Activated naive CD4-positive, alpha-beta T cell treated with anti-CD3 and anti-CD28 coated beads, Interleukin-2, amount 50 U/mL, for 16 hours (primary cell): ENCODE measurements at places on chromosomes 7 and 10.

DNA sequence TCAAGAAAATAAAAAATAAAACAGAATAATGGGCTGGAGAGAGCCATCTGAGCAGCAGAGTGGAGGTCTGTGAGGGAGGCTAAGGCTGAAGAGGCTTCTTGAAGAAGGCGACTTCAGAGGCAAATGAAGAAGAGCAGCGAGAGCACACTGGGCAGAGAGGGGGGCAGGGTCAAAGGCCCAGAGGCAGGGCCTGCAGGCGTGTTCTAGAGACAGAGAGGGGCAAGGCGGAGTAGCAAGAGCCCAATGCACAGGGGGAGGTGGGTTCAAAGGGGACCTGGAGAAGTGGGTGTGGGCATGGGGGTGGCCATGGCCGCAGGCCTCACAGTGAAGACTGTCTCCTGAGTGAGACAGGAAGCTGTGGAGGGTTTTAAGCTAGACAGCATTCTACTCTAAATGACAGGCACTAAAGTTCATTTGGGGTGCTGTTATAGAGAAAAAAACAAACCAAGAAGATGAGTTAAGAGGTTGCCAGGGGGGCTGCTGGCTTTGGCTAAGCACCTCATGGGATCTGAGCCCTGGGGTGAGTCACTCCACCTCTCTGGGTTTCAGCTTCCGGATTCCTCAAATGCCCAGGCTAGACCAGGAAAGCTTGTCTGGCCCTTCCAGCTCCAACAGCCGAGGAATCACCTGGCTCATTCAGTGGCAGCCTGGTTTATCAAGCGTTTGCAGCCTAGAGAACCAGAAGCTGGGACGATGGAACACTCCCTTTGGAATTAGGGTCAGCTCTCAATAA lies 81.7 kb downstream of the DLG5 start:
- DNase-seq = no peak

DNA sequence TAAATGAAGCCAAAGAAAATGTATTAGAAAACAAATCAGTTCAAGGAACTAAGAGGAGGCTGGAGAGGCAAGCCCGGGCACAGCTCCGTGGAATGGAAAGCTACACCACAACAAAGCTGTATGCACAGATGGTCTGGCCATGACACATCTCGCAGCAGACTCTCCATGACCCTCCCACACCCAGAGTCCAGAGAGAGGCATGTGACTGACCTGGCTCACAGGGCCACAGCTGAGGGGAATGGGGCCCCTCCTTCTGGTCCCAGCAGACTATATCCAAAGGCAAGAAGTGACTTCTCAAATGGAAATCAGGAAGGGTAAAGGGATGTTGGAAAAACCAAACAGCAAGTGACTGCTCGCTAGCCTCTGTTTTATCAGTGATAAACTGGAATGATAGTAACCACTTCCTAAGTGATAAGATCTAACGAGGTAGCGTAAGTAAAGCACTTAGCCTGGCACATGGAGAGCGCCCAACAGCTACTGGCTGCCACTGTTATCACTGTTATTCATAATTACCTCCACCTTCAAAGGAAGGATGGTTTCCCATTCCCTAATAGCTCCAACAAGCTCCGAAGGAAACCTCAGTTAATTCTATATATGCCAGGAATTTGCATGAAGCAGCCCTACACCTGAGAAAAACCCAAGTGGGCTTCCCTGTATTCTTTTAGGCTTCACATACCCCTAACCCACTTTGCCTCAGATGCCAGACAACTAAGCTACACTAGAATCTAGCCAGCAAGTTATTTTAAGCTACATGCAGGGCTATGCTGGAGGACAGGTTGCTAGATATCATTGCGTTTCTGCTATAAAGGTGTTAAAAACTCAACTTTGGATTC lies 8.4 kb downstream of the OSBPL3 start:
- DNase-seq = no peak

DNA sequence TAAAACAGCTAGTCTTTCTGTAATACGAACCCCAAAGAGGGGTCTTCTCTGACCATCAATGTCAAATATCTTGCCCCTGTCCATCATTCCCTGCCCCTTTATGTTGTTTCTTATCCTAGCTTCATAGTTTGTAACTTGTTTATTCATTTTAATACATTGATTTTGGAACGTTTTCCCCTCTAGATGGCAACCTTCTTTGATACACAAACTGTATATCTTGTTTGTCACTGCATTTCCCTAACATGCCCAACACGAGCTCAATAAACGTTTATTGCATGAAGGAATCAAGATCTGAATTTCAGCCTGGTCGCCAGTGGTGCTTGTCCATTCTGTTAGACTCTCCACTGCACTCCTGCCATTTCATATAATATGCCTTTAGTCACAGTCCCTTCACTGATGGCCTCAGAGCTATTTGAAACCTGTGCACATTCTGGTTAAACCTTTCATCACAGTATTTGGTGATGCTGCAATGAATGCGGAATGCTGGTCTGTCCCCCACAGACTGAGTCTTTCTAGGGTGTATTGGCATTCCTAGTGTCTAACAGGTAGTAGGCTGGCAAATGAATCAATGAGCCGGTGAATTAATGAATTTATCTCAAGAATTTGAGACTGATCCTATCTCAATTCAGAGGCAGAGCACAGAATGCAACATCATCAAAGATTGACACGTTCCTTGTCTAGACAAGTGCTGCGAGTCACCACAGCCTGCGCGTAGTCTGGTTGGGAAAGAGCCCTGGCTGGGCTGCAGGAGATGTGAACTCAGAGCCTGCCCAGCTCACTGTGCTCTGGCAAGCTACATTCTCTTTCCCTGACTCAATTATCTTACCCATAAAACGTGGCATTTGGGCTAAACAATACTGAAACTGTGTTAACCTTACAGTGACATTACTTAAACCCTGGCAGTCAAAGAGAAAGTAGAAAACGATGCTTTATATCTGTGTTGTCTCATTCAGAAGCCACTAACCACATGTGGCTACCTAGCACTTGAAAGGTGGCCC lies 55.2 kb upstream of the FRMD4A start:
- DNase-seq = peak; percentile 64

DNA sequence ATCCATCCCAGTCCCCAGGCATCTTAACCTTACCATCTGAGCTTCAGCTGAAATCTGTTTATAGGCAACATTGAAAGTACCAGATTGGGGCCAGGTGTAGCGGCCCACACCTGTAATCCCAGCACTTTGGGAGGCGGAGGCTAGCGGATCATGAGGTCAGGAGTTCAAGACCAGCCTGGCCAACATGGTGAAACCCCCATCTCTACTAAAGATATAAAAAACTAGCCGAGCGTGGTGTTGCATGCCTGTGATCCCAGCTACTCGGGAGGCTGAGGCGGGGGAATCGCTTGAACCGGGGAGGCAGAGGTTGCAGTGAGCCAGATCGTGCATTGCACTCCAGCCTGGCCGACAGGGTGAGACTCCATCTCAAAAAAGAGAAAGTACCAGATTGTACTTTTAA lies 39.0 kb downstream of the CRCP start:
- DNase-seq = no peak

DNA sequence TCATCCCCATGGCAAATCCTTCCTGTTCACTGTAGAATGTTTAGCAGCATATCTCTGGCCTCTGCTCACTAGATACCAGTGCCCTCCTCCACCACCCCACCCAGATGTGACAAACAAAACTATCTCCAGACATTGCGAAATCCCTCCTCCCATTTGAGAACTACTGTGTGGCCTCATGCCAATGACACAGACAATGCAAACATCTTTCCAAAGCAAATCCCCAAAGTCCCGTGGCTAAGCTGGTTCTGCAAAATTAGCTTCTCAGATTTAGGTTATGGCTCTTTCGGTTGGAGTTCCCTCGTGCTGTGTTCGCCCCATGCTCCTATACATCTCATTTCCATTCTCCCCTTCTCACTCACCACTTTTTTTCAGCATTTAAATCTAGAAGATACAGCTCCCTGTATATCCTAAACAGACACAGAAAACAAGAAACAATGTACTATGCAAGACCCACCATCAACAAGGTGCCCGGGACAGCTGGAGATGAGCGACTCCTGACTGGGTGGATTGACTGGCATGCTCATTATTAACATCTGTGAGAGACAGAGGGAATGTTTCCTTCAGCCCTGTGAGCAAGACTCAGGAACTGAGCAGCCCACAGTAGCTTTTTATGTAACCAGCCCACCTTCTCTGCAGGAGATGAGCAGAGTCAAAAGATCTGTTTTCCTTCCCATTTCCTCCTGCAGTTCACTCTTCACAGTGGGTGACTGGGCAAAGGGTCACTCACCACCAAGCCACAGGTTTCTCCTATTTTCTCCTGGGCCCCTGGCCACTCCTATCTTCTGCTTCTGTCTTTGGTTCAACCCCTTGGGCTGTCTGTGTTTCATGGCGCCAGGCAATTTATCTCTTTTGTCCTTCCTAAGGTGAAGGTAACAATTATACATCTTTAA lies 225.7 kb upstream of the AOAH start:
- DNase-seq = no peak

DNA sequence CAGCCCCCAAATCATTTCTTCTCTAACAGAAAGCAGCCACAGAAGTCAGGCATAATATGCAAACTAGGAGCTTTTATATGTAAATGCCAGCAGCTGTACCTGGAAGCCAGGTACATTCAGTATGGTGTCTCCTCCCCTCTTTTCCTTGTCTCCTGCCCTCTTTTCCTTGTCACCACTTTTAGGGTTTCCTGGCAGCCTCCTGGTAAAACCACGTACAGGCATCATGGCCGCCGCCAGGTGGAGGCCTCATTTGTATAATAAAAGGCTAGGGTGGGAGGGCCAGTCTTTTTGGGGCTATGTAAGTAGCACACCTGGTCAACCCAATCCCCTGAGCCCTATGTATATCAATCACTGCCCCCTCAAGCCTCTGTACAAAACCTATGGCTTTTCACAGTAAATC lies 28.7 kb downstream of the PDZD8 start:
- no peak for DNase-seq

- no peak for DNase-seq
Measured at GRCh38 chr7:138564365-138564764, 104.3 kb downstream of the TRIM24 start.

- no peak for DNase-seq
Measured at GRCh38 chr7:12571691-12572090, 1.2 kb downstream of the SCIN start.

- no peak for DNase-seq
Measured at GRCh38 chr7:71548746-71549145, 416.8 kb downstream of the GALNT17 start.

GRCh38 chr10:84156768-84157167 lies 16.8 kb upstream of the GPR15LG start:
- DNase-seq = peak; percentile 25

DNA sequence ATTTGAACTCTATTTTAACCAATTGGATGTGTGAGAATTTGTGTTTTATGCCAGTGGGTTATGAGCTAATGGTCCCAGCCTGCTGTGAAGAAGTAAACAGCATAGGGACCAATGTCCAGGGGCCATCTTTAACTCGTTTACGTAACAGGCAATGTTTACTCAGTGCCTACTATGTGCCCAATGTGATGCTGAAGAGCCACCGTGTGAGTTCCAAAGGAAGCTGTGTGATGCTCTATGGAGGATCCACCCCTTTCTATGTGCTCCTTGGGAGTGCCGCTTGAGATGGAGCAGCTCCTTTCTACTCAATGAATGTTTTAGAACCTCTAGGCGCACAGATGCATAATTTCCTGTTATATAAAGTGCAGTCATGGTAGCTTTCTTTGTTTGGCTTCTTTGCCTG lies 21.3 kb downstream of the DYNC1I1 start:
- no peak for DNase-seq

GRCh38 chr10:14592026-14592425 lies 182.7 kb downstream of the FAM107B start:
- no peak for DNase-seq

DNA sequence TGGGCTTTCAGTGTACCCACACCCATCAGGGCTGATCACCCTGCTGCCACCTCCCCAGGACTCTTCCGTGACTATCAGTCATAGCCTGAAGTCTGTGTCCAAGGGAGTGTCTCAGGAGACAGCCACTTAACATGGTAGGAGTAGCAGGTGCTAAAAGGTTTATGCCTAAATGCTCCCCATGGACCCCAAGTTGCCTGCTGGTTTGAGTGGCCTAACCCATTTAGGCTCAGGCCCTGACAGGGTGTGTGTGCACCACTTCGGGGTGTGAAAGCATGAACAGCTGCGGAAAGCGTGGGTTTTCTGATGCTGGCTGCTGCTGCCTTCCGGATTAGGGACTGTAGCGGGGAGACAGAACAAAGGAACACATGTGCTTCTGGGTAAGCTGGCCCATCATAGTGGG lies 93.2 kb upstream of the SAMD8 start:
- DNase-seq = no peak

- no peak for DNase-seq
Measured at GRCh38 chr7:86958380-86958779, 101.1 kb downstream of the ELAPOR2 start.

GRCh38 chr7:30260246-30260768 lies 24.1 kb upstream of the ZNRF2 start:
- DNase-seq = no peak

- DNase-seq = no peak
Measured at GRCh38 chr7:36969376-36969775, 245.1 kb upstream of the AOAH start.

DNA sequence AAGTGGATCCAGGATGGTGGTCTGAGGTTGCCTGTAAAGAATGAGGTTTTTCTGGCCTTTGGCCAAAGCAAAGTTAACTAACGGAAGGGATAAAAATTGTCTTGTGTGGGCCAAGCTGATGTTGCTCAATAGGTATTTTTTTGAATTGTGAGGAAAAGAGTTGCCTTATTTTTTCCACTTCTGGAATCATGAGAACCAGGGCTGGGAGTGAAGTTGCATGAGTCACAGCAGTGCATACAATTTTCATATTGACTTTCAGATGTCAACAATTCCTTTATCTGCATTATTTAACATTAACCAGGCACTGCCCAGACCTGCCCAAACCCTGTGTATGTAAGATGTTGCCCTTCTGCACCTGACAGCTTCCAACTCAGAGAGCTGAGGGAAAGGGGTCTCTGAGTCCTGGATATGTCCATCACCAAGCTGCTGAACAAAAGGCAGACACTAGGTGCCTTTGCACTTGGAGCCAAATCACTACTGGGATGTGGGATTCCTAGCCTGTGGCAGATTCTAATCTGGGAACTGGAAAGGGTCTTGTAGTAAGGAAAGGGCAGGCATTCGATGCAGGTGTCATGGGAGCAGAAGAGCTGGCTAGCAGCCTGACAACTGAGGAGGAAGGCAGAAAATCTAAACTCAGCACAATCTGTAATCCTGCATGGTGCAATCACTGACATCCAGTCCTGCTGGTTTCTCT lies 52.3 kb upstream of the SLC35B4 start:
- DNase-seq = no peak

- no peak for DNase-seq
Measured at GRCh38 chr7:39421661-39422060, 144.5 kb upstream of the YAE1 start.

GRCh38 chr7:139523968-139524815 lies 707 bp downstream of the CLEC2L start:
- DNase-seq = no peak

DNA sequence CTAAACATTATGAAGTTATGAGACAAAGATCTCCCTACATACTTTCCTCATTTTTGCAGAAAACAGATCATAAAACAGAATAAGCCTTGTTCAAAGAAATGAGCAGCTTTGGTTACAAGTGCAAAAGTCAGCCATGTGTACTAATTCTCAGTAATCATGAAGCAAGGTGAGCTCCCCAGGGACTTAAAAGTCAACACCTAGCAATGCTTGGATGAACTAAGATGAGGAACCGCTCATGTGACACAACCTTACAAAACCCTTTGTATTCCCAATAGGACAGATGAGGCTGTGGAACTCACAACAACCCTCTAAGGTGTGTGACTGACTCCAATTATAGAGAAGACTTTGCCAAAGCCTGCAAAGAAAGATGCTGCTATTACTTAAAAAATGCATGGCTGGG lies 154.5 kb downstream of the SLC25A13 start:
- DNase-seq = no peak

GRCh38 chr10:130250127-130250526 lies 113.9 kb downstream of the GLRX3 start:
- DNase-seq = no peak

- no peak for DNase-seq
Measured at GRCh38 chr7:101882595-101883564, 65.5 kb downstream of the CUX1 start.
